ENCODE measurements at places on chromosomes 4 and X. TPM values are rescaled to one million over a fixed set of nuclear protein-coding genes. Genes with fewer than 3 reads are reported as not detected.
A peak's percentile ranks its signal among the peaks of the same experiment; 100 is the strongest.

GRCh38 chrX:123927845-123928244 is 33.7 kb upstream of the STAG2 start:
- no peak for DNase-seq

DNA sequence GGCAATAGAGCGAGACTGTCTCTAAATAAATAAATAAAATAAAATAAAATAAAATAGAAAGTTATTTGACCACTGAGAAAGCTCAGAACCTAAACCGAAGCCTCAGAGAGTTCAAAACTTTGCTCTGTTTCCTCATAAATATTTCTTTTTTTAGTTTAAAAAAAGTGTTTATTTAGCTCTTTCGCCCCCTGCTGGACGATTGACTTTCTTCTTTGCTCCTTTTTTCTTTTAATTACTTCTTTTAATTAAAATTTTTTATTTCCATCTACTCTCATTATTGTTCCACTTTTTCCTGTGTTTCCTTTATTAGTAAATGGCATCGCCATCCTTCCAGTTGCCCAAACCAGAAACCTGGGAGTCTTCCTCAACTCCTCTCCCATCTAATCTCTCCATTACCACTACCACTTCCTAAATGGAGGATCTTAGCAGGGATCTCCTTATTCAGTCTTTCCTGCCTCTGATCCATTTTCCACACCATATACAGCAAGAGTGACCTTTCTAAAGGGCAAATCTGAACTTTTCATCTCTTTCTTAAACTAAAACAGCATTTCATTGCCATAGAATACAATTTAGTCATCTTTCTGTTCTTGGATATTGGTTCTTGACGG is 728 bp upstream of the IL13RA2 start:
- DNase-seq = no peak

- no peak for DNase-seq
Measured at GRCh38 chr4:69517674-69518073, 22.0 kb upstream of the UGT2B4 start.

GRCh38 chr4:102574317-102574716 is 73.2 kb downstream of the NFKB1 start:
- DNase-seq = no peak

GRCh38 chr4:37715889-37716402 is 29.8 kb upstream of the RELL1 start:
- DNase-seq = no peak

- DNase-seq = no peak
Measured at GRCh38 chrX:72143609-72143907, 11.8 kb upstream of the RTL5 start.

DNA sequence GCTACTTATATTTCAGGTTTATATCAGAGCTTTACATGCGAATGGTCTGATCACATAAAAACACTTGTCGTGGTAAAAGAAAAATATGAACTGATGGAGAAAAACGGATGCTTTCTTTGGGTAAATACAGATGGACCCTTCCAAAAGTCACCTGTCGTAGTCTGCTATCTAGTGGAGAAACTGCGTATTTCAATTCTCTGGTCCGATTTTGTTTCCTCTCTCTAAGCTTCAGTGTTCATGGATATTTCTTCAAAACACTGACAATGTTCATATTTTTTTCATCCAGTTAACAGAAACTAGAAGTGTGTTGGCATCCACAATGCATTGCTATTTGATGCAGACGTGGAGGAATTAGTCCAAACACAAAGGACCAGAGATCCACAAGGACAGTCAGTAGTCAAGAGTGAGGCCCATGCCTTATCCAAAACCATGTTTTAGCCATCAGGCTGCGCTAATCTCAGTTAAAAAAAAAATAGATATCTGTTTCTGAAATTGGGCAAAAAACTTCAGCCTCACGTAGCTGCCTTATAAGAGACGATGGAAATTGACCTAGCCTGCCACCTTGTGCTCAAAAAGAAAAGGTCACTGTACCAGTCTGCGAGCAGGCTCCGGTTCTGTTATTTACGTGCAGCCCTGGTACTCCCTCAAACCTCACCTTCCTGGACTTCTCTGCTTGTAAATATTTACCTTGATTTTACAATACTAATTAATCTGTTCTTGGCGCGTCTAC is 16.0 kb downstream of the MEPE start:
- DNase-seq = peak; percentile 37

DNA sequence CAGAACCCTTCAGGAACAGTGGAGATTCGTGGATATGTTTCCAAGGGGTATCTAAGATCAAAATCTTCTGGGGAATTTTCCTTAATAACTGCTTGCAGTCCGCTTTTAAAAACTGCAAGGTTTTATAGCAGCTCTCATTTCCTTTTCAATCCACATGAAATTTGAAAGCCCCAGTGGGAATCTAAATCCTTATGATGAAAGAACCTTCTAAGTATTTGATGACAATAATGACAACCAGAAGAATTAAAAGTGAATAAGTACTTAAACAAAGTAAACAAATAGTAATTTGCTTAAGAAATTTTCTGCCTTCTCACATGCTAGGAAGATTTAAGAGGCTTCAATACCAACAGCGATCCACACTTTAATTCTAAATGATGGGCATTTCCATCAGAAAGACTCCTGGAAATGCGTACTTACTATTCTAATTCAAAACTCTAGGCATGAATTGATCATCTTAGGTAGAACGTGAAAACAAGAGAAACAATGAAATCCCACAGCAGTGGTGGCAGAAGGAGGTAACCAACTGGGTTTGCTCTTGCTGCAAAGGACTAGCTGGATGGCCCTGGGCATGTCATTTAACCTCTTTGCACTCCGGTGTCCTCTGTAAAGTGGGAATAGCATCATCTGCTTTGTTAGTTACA is 37.6 kb upstream of the S100G start:
- no peak for DNase-seq

GRCh38 chr4:140052050-140052449 is 101.9 kb downstream of the MAML3 start:
- DNase-seq = no peak

GRCh38 chrX:13212191-13212651 is 107.6 kb downstream of the ATXN3L start:
- DNase-seq = peak; percentile 50

- DNase-seq = no peak
Measured at GRCh38 chr4:186743261-186743660, 19.6 kb upstream of the FAT1 start.

DNA sequence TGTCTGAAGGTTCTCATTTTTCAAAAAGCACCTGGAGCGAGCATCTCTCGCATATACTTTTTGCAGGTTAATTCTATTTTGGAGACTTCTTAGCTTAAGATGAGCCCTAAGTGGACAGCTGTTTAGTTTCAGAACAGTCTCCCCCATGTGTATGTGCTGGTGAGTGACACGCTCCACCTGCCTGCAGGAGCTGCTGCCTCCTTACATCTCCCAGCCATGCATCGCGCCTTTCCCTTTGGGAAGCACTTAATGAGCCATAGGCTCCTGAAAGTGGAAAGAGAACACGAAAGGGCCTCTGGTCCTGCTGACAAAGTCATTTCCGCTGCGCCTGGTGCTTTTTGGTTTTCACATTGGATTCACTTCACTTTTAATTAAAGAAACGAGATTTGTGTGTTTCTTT is 56.1 kb downstream of the TRIML2 start:
- DNase-seq = no peak

- no peak for DNase-seq
Measured at GRCh38 chr4:148216866-148217814, 225.1 kb downstream of the NR3C2 start.

DNA sequence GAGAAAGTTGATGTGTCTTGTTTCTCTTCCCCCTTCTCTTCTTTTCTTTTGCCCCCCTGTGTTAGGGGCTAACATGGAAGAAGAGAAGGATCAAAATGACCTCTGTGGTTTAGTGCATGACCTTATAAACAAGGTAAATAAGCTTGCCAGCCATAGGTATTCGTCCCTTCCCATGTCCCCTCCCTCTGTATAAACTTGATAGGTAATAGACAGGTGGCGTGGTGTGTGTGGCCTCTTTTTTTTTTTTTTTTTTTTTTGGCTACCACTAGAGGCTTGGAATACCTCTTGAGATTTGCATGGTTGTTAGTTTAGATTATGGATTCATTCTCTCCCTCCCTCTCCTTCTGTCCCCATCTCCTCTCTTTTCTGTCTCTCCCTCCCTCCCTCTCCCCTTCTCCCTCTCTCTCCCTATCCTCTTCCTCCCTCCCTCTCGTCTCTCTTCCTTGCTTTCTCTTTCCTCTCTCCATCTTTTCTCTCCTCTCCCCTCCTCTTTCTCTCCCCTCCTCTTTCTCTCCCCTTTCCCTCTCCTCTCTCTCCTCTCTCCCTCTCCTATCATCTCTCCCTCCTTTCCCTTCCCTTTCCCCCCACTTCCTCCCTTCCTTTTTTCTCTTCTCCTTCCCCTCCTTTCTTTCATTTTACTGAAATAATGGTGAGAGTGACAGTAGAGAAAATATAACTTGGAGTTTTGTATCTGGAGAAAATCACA is 134.4 kb downstream of the AFF1 start:
- DNase-seq = no peak

DNA sequence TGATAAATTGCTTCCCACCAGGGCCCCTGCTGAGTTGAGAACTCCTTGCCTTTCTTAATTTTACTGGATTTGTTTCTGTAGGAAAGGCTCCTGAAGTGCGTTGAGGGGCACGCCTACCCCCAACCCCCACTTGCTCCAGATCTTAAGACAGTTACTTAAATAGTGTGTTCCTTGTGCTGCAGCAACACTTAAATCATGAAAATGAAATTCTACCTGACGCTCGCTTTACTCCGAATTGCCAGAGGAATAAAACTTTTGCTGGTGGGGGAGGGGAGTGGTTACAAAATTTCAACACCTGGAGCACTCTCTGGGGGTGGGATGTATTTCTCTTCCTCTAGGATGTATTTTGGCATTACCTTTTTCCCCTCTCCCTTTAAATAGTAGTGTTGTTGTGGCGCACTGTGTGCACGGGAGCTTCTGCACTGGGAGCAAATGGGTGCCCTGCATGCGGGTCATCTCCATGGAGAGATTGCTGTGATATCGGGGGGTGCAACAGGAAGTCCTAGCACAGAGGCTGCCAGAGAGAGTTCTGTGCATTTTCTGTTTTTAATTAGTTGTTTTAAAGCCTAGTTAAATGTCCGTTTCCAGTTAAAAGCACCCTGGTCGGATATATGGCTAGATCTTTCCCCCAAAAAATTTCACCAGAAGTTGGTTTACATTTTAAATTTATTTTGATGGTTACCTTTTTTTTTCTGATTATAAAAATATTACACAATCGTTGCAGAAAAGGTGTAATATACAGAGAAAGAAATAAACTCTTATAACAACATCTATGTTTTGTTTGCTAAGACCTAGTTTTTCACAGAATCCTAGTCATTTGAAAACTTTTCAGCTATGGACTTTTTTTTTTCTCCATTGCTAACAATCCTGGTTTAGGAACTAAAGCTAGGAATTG is 207.7 kb downstream of the SOWAHB start:
- DNase-seq = no peak

GRCh38 chr4:124462954-124463828 is 249.3 kb downstream of the ANKRD50 start:
- no peak for DNase-seq

DNA sequence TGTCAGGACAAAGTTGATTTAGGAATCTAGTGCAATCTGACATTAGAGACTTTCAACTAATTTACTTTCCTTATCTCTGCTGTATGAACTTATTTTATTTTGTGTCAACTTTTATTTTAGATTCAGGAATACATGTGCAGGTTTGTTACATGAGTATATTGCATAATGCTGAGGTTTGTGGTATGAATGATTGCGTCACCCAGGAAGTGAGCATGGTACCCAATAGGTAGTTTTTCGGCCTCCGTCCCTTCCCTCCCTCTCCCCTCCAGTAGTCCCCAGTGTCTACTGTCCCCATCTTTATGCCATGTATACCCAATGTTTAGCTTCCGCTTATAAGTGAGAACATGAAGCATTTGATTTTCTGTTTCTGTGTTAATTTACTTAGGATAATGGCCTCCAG is 68.7 kb upstream of the TEX13D start:
- DNase-seq = no peak

GRCh38 chr4:150152766-150153165 is 74.5 kb downstream of the DCLK2 start:
- no peak for DNase-seq

The SPACA5 gene
- not detected for polyA plus RNA-seq

All from right lung (tissue), 10 donors.